DMS153 (cell line): ENCODE measurements at places on chromosomes 6 and 20.

- no peak for DNase-seq
These were observed 995 bp downstream of the ZFP64 start for GRCh38 chr20:52190437-52191131.

GRCh38 chr6:109081516-109082187, 13.0 kb downstream of the SESN1 start:
- DNase-seq = no peak

DNA sequence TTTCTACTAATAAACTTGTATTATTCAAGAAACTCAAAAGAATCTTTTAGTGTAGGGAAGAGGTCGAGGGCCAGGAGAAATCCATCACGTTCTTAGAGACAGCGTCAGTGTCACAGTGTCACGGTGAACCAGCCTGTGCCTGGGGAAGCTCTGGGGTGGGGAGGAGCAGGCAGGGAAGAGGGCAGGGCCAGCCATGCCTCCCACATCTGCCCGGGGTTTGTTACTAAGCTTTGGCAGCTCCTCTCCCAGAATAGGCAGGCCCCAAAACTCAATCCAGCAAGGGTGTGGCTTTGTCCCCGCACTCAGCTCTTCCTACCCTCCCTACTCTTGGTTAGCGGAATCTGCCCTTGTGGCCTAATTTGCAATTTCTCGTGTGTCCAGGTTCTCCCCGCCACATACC, 72.9 kb downstream of the TCP11 start:
- DNase-seq = no peak

GRCh38 chr6:144334150-144334708, 49.1 kb downstream of the UTRN start:
- DNase-seq = no peak

DNA sequence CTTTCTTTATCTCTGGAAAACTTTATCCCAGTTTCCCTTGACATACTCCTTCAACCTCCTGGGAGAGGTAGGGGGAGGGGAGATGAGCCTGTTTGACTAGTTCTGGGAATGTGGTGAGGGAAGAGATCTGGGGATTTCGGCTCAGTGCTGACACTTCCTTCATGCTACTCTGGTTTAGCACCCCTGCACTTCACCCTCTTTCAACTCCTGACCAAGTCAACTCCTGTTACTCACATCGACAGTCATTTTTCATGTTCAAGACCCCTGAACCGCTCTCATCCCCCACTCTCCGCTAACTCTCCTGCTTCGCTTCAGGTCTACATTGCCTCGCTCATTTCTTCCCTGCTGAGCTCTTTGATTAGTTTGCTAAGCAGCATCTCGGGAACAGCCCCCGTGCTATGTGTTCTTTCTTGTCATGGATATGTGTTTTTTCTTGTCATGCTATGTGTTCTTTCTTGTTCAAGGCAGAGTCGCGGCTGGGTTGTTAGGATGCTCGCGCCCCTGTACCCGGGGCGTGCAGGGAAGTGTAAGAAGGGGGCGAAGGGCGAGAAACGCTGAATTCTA, 16.6 kb upstream of the TRIM27 start:
- no peak for DNase-seq

DNA sequence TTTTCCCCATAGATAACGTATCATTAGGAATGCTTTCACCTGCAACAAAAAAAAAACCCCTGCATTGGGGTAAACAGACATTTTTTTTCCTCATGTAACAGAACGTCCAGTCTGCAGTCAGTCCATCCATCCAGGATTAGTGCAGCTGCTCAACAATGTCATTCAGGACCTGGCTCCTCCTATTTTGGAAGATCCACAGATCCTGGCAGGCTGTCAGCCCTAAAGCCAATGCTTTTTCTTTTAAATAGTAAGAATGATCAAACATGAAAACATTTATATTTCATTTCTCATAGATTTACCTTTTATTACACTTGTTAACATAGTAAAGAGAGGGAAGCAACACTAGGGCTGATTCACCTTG, 116.5 kb upstream of the CCDC28A start:
- DNase-seq = no peak
